T-helper 2 cell (primary cell): ENCODE measurements at places on chromosomes 16 and 17.

- no peak for DNase-seq
These were observed 356.2 kb downstream of the SEC14L1 start for GRCh38 chr17:77496831-77497577.

GRCh38 chr16:28865001-28865688 is 1.5 kb downstream of the SH2B1 start:
- no peak for DNase-seq

DNA sequence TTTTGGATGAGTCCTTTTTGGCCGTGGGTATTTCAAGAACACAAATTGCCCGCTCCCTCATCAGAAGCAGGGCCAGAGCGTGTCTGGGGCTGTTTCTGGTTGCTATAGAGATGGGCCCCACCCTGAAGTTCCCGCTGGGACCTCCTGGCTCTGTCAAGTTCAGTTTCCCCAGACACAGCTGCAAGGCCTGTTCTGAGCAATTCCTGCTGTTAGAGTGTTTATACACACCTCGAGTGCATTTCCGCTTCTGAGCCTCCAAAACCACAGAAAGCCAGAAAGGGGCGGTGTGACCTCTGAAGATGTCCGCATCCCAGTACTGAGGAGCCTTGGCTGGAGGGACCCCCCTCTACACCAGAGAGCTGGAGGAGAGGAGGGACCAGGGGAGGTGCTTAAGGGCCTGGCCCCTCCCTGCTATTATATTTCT is 9.3 kb upstream of the WBP2 start:
- no peak for DNase-seq

- no peak for DNase-seq
These were observed 207.2 kb downstream of the C16orf78 start for GRCh38 chr16:49580751-49581303.

DNA sequence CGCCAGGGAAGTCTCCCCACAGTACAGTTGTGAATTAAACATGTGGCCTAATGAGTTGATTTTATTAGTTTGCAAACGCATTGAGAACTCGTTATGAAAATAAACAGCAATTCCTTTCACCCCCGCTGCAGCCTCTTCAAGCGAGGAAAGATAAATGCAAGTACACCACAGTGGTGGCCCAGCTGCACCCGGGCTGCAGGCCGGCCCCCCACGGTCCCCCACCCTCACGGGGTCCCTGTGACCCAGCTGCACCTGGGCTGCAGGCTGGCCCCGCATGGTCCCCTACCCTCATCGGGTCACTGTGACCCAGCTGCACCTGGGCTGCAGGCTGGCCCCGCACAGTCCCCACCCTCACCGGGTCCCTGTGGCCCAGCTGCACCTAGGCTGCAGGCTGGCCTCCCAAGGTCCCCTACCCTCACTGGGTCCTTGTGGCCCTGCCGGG is 32.2 kb downstream of the SDK2 start:
- no peak for DNase-seq
